RPMI7951 (cell line): ENCODE measurements at places on chromosomes 13 and 19. TPM values are rescaled to one million over a fixed set of nuclear protein-coding genes. Genes with fewer than 3 reads are reported as not detected.
A peak's percentile ranks its signal among the peaks of the same experiment; 100 is the strongest.

DNA sequence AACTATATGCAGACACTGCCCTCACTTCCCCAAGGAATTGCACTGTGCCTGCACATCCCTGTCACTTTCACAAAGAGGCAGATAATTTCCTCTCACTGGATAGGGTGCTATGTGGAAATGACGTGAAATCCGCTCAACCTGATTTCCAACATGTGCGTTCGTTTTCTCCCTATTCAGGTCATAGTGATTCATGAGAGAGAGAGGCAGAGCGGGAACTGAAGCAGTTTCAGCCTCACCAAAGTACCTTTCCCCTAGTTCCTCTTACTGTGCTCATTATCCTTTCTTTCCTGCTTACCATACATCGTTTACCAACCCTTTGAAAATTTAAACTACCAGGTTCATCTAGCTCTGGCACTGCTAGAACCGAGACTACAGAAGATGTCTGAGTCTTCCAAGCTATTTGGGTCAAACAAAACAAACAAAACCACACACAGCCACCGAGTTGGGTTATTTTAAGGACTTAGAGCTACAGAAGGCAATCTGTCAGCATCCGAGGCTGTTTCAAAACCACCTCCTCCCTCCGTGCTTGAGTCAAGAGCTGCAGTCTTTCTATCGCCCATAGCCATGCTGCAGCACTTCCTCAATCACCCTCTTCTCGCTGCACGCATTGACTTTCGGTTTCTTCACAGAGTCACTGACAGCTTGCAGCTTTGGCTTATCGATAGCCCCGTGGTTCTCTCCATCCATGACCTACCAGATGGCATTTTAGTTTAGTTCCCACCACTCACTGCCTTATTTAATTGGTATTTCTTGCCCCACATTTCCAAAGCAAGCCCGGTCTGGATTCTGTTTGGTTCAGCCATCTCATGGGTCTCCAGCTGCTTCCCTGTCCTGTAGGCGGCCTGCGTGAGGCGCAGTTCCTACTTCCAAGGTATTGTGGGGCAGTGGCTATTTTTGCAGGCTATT lies 1395.8 kb downstream of the EFNB2 start:
- DNase-seq: peak; percentile 4

GRCh38 chr19:7506385-7507328 lies 9.2 kb upstream of the ZNF358 start:
- peak; percentile 94 for DNase-seq

DNA sequence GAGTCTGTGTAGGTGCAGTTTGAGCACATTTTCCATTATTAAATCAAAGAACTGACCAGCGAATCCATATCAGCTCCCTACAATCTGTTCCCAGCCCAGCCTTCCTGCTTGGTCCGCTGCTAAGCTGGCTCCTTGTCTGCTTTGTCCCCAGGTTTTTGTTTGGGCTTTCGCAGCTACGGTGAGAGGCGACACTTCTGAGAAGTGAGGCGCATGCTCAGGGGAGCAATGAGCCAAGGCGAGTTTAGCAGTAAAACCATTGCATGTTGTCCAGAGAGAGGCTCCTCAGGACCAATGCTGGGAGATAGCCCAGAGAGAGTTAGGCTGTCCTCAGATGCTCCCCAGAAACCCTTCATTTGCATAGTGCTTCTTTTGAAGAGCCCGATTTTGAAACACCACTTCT lies 162.0 kb downstream of the ITGBL1 start:
- DNase-seq: no peak

- DNase-seq: no peak
Observed at GRCh38 chr19:6887316-6887715, at the start of gene ADGRE1. Gene ADGRE1 (plus strand): TSS chr19:6887579. CDS start chr19:6887609, 30 bp downstream.

- DNase-seq: no peak
Observed at GRCh38 chr19:29533578-29534544, 8.1 kb downstream of the VSTM2B start.

The THSD1 gene
- 2.8 and 3.5 TPM in 2 replicates for total RNA-seq
